ENCODE measurements at places on chromosomes 5 and 9. TPM values are rescaled to one million over a fixed set of nuclear protein-coding genes. Genes with fewer than 3 reads are reported as not detected.

The PCDHB10 gene
- not detected for total RNA-seq

The LCP2 gene
- total RNA-seq = 419 TPM

The NTRK2 gene
- 0.12 TPM for total RNA-seq

The MARVELD2 gene
- total RNA-seq = 0.18 TPM

The POLK gene
- 30.4 TPM for total RNA-seq

The HK3 gene
- not detected for total RNA-seq

The IFNA21 gene
- not detected for total RNA-seq

The NOXA1 gene
- total RNA-seq = 0.53 TPM

The CCDC192 gene
- total RNA-seq = not detected

The NTNG2 gene
- total RNA-seq = 14.5 TPM

The SLC1A3 gene
- total RNA-seq = not detected

The CARTPT gene
- total RNA-seq = not detected

The CDC14B gene
- 1.1 TPM for total RNA-seq

The FCN2 gene
- total RNA-seq = not detected

The PTPDC1 gene
- 5.2 TPM for total RNA-seq

The ELAVL2 gene
- total RNA-seq = not detected

The MOB3B gene
- total RNA-seq = 0.29 TPM

The LRRTM2 gene
- not detected for total RNA-seq

The OR1J2 gene
- not detected for total RNA-seq

The FGD3 gene
- total RNA-seq = 72.1 TPM

The FBN2 gene
- not detected for total RNA-seq

The NSUN2 gene
- 79.8 TPM for total RNA-seq

Data from activated CD8-positive, alpha-beta memory T cell treated with anti-CD3 and anti-CD28 coated beads, Interleukin-2, amount 10 ng/mL, durations not matched to agents 7 days and 5 days (primary cell).